Left ventricle myocardium inferior (tissue), 1 donor: ENCODE measurements at places on chromosomes 2 and 18. TPM values are rescaled to one million over a fixed set of nuclear protein-coding genes. Genes with fewer than 3 reads are reported as not detected.

GRCh38 chr2:195659114-195659513 lies 2.1 kb downstream of the SLC39A10 start:
- DNase-seq = no peak

DNA sequence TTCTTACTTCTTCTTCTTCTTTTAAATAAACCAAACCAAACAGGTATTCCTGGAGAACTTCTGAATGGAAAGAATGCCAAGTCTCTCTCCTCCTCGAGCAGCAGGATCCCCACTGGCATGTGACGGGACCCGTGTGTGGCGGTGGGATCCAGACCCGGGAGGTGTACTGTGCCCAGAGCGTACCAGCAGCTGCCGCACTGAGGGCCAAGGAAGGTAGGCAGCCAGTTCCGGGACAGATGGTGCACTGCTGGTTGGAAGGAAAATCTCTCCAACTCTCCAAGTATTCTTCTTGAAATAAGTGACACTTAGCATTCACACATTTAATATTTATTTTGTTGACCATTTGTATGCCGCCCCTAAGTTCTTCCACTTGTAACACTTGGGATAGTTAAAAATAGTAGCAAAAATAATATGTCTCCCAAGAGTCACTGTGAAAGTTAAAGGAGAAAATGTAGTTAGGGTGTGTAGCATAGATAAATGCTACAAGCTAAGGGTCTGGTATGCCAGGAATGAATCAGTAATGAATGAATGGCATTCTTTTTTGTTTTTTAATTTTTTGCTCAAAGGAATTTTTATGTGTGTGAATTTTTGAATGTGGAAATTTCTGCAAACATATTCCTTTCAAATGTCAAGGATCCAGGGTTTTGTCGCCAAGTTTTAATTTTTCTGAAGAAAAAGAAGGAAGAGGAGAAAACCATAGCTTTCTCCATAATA lies 349.9 kb downstream of the THSD7B start:
- no peak for DNase-seq

DNA sequence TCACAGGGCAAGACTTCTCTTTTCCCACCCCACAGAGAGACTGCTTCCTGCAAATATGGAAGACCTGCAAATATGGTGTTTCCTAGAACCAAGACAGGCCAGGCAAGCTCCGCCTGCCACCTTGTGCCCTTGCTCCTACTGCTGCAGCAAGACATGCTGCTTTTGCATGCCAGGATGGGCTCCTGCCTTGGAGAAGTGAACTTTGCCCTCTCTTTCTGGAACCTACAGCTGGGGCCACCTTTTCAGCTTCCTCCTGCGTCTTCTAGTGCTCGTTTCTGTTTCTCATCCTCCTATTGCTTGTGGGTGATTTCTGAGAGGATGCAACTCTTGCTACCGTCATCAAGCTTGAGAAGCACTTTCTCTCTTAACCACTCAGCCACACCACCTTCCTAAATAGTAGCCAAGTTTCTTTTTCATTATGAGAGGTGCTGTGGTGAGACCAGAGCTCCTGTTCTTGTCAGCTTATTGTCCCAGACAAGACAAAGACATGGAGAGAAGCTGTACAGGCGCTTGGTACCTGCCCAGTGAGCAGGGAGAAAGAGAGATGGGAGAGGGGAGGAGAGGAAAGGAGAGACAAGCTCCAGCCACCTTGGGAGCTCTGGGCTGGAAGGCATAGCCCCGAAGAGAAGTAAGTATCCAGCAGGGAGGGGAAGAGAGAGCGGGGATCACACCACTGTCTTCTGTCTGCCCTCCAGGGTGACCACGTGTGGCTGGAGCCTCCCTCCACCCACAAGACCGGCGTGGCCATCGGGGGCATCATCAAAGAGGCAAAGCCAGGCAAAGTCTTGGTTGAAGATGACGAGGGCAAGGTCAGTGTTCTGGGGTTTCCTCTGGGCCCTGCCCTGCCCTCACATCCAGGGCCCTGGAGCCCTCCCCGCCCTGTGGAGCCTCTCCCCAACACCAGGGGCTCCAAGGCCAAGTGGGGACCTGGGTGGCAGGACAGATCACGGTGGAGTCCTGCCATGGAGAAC lies 28.3 kb downstream of the MYO7B start:
- no peak for DNase-seq

DNA sequence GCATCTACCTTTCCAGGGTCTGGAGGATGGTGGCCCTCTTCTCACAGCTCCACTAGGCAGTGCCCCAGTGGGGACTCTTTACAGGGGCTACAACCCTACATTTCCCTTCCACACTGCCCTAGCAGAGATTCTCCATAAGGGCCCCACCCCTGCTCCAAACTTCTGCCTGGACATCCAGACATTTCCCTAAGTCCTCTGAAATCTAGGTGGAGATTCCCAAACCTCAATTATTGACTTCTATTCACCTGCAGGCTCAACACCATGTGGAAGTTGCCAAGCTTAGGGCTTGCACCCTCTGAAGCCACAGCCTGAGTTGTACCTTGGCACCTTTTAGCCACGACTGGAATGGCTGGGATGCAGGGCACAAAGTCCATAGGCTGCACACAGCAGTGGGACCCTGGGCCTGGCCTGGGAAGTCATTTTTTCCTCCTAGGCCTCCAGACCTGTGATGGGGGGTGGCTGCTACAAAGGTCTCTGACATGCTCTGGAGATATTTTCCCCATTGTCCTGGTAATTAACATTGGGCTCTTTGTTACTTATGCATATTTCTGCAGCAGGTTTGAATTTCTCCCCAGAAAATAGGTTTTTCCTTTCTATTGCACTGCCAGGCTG lies 53.7 kb upstream of the ST3GAL5 start:
- no peak for DNase-seq

The HOXD13 gene
- total RNA-seq = not detected

The ZAP70 gene
- 0.55 TPM for total RNA-seq
